Endodermal cell (in vitro differentiated cells): ENCODE measurements at places on chromosomes 2 and 18.

- DNase-seq = no peak
Observed at GRCh38 chr2:7071154-7071553, 153.9 kb downstream of the RNF144A start.

- DNase-seq = no peak
Observed at GRCh38 chr2:226943862-226944620, 108.2 kb downstream of the RHBDD1 start.

- DNase-seq = no peak
Observed at GRCh38 chr2:233173115-233173514, 78.4 kb upstream of the ATG16L1 start.

DNA sequence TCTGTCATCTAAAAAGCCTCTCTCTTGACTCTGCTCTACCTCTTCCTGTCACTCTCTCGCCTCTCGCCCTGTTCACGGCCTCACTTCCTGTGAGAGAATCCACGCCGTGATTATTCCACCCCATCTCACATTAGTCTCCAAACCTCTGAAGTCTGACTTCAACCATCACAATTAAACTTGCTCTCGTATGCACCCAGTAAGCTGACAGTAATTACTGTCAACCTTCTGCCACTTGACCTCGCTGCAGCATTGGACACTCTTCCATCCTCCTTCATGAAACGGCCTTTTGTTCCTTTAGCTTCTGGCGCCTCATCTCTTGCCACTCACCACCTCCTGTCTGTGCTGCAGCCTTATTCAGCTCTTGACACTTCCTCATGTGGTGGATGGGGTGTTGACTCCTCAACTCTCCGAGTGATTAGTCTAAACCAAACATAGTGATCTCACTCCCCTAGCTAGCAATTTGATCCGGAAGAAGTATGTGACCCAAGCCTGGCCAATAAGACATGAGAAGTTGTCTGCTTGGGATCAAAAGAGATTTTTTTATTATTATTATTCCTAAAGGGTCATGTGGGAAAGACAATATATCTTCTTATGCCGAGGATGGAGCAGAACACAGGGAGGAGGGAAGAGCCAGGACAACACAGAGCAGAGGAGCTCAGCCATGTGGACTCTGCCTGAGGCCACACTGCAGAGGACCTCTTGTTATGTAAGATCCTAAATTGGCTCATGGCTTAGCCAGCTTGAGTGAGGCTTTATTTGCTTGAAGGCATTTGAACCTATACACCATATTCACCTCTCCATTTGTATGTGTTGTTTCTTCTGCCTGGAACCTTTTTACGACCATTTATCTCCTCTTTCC lies 38.4 kb upstream of the MYO1B start:
- DNase-seq = no peak

- DNase-seq = no peak
Observed at GRCh38 chr2:116490511-116491145, 1323.9 kb upstream of the DDX18 start.

GRCh38 chr2:212428681-212429478 lies 109.7 kb downstream of the ERBB4 start:
- no peak for DNase-seq

GRCh38 chr2:230687498-230687897 lies 25.1 kb upstream of the CAB39 start:
- no peak for DNase-seq

DNA sequence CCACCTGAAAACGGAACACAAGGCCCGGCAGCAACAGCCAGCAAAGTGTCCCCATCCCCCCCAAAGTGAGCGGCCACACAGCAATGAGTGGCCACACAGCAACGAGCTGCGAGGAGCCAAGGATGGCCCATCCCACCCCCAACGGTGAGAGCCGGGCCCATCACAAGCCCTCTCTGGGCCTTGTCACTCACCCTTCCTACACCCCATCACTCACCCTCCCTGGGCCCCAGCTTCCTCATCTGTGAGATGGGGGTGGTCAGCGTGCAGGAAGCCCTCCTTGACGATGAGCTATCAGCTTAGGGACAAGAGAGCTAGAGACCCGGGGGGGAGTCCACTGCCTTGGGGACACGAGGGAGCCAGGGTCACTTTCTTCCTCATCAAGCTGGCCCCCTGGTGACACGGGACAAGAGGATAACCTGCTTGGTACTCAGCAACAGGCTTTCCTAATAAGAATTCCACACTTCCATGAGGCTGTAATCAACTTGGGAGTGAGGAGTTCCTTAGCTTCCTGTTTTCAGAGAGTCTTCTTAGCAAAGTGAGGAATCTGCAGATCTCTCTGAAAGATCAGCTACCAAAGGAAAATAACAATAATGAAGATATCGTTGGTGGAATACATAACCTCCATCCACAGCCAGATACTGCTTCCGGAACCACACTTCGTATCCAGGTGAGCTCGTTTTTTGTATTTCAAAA lies 92.8 kb downstream of the HDAC4 start:
- DNase-seq = peak; percentile 44

DNA sequence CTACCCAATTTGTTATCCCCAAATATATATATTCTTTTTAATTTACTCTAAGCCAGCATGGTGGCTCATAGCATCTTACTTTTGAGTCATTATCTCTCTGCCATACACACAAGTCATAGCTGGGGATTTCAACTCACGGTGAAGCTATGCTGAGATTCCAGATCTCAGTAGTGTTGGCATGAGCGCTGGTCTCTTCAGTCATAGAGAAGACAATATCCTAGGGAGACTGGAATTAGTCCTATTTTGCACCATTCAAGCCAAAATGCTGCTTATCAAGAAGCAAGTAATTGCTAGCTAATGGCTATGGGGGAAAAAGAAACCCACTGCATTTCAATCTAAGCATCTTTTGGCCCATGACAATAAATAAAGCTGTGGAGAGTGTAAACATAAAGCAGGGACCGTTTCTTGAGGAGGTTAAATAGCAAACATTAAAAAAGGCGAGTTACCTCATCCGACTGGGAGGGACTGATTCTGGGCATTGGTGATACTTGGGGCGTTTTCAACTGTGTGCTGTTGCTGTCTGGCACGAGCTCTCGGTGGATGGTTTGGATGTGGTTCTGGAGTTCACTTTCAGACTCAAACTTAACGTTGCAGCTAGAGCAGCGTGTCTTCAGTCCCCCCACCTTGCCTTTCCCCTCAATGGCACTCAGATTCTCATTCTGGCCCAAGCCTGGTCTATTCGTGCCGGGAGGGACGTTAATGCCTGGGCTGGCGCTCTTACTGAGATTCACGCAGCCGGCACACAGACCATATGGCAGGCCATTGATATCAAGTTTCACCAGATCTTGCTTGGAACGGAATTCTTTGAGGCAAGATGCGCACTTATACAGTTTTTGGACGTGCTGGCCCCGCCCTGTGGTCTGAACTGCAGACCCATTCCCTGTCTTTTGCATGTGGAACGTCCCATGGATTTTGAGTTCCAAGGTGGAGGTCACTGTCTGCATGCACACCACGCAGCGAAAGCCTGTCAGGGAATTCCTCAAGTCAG lies 127.8 kb downstream of the ZNF521 start:
- no peak for DNase-seq

DNA sequence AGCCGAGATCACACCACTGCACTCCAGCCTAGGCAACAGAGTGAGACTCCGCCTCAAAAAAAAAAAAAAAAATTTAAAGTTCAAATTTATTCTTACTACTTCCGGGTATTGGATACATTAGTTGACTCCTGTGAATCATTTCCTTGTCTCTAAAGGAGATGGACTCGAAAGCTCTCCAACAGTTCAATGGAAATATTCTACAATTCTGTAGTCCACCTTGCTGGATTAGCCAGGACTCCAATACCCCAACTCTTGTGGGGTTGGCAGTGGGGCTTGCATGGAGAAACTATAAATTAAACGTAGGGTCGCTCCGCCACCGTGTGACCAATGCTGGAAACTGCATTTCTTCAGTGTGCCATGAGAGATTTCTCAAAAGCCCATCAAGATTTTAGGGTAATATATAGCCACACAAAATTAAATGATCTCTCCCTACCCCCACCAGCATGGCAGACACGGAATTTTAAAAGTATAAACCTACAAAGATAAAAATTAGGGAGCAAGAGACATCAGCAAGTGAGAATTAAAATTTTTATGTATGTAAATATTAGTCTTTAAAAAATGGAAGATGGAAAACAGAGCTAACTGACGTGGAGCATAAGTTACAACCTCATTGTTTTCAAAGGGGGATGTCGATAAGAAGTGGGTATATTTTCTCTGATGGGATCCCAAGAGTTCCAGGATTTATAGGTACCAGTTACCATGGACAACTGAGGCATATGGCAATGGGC lies 27.8 kb upstream of the GAREM2 start:
- DNase-seq = peak; percentile 90

- peak; percentile 65 for DNase-seq
Observed at GRCh38 chr2:158923180-158923594, 45.3 kb upstream of the TANC1 start.

GRCh38 chr2:207722773-207723424 lies 11.5 kb downstream of the CCNYL1 start:
- no peak for DNase-seq

- DNase-seq = no peak
Observed at GRCh38 chr2:190940454-190940853, 59.8 kb downstream of the GLS start.
